ENCODE measurements at places on chromosomes 7 and 10.

DNA sequence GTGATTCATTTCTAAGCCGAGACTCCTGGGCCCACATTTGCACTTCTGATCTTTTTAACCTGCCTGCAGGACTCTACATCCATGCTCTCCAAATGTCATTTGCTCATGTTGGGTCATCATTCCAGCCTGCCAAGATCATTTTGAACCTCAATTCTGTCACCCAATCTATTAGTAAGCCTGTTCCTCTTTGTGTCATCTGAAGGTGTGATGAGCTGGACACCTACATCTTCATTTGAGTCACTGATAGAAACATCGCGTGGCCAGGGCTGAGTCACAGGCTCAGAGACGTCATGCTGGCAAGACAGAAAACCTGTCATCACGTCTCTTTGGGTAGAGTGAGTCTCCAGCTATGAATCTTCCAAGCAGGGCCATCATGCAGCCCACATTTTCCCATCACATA, 65.3 kb upstream of the SLF2 start:
- DNase-seq = no peak

DNA sequence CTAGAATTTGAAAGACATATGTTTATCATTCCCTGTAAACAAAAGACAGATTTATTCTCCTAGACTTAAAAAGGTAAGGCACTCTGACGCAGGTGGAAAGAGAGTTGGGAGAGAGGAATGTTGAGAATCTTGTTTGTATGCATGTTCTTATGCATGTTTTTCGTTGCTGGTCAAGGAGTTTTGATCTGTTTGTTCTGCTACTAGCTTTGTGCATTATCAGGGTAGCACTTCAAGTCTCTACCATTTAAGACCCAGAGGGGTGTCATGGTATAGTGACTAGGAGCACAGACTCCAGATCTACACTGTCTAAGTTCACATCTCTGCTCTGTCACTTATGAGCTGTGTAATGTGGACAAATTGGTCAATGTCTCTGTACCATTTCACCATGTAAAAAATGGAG, 200.2 kb upstream of the FZD1 start:
- no peak for DNase-seq

GRCh38 chr7:85567983-85568382, 381.1 kb upstream of the SEMA3D start:
- DNase-seq = no peak

DNA sequence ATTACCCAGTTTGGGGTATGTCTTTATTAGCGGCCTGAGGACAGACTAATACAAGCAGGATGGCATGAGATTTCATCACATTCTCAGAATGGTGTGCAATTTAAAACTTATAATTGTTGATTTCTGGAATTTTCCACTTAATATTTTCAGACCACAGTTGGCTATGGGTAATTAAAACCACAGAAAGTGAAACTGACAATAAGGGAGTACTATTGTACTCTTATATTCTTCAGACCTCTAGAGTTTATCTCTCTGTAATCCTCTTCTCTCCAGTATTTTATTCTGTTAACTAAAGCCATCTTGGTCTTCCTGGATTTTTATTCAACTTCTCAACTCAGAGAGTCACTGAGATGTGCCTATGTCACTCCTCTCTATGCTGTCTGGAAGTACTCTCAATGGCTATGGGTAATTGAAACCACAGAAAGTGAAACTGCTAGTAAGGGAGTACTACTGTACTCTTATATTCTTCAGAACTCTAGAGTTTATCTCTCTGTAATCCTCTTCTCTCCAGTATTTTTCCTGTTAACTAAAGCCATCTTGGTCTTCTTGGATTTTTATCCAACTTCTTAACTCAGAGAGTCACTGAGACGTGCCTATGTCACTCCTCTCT, 118.3 kb downstream of the PPP1R17 start:
- DNase-seq = no peak

GRCh38 chr10:61280303-61280702, 172.9 kb downstream of the TMEM26 start:
- DNase-seq = no peak

- DNase-seq = peak; percentile 76
Observed at GRCh38 chr10:132575320-132576201, 38.0 kb downstream of the INPP5A start.

GRCh38 chr7:129498021-129498420, 4.3 kb upstream of the SMKR1 start:
- no peak for DNase-seq

DNA sequence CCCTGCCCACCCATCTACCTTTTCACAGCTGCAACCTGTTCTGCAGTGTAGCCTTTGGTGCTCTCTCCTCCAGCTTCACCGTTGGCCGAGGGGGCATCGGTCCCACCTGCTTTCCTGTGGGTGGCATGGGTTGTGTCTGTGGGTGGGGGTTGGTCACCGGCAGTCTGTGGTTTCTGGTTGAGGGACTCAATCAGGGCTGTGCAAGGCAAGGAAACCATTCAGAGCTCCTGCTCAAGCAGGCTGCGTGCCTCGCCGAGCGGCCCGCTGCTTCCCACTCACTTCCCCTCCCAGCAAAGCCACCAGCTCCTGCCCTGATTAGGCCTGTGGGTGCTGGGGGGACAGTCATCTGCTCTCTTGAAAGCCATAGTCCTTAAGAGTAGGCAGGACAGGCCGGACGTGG, 9.8 kb downstream of the DNAJB12 start:
- peak; percentile 29 for DNase-seq

DNA sequence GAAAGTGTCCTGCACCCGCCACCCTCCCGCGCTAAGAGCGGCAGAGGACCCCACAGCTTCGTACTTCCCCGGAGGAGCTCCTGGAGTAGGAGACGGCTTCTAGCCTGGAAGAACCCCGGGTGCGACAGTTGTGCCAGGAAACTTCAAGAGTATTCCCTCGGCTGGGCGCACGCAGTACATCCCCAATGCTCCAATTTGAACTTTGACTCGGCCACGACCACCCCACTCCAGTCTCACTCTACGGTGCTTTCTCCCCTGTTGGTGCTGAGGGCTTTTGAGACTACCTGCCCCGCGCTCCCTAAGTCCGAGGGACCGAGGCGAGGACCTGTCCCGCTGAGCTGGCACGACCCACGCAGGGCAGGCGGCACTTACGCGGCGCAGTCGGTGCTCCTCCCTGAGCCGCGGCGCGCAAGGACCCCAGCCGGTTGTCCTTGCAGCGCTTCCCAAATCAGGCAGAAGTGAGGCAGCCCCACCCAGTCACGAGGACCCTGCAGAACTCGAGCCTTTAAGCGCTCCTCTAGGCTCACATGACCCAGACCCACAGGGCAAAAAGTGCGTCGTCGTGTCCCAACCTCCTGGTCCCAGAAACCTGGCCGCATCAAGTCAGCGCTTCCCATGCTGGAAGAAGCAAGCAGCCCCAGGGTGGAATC, at the start of gene CPVL:
Gene CPVL (minus strand): TSS at position 481 of the 650 bp plus-strand sequence. CDS start 25,476 bp downstream, outside the sequence.
- no peak for DNase-seq

GRCh38 chr10:12993595-12993994, 7.9 kb downstream of the CCDC3 start:
- no peak for DNase-seq

DNA sequence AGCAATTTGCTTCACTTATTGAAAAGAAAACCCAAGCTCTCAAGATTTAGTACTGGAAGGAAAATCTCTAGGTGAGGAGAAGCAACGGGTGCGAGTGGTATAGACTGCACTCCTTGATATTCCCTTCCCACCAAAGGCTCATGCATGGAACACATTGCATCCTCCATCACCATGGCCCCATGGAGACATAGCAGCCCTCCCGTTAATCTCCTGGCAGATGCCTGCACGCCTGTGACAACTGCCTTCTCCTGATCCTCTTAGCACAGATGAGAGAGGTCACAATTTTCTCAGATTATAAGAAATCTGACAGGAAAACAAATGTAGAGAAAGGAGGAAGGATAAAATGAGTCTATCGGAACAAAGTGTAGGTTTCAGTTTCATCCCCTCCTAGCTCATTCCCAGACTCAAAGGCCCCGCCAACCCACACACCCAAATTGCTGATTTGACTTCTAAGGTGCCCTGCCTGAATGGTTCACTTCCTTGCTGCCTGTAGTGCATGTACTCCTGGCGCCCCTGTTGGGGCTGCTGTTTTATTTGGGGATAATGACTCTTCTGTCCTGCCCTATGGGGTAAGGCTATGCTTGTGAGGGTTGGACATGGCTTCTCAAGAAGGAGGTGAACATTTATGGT, 50.0 kb downstream of the PLXNA4 start:
- DNase-seq = no peak

GRCh38 chr7:5667391-5667790, 114.1 kb downstream of the RNF216 start:
- DNase-seq = no peak

- DNase-seq = no peak
Observed at GRCh38 chr7:80347173-80347572, 164.7 kb downstream of the GNAT3 start.

DNA sequence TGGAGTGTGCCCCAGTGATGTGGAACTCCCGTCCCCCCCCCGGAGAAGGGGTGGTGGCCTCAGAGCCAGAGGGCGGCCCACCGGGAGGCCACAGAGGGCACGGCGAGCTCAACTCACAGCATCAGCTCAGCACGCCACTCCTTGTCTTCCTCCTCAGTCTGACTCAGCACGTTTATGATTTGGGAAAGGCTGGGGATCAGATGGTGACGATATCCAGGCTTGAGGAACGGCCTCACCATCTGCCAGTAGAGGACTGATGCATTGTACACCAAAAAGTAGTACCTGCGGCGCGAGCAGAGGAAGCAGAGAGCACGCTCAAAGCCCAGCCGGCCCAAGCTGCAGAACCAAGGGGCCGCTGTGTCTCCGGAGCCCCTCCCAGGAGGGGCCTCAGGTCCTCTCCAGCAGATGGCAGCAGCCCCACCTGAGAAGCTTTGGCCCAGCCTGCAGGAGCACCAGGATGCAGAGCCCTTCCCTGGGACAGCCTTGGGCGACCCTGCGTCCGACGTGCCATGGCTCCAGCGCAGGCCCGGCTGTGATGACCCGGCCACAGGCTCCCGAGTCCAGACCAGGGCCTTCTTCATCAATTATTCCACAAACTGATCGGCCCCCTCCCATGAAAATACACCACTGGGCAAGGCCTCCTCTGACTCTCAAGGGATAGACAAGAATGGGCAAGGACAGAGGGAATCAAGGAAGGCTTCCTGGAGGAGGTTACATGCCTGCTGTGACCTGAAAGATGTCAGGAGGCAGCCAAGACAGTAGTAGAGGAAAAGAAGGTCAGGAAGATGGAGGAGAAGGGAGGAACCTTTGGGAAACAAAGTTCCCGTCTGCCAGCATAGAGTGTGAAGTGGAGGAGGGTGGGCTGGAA, 3.7 kb downstream of the CFAP46 start:
- no peak for DNase-seq

DNA sequence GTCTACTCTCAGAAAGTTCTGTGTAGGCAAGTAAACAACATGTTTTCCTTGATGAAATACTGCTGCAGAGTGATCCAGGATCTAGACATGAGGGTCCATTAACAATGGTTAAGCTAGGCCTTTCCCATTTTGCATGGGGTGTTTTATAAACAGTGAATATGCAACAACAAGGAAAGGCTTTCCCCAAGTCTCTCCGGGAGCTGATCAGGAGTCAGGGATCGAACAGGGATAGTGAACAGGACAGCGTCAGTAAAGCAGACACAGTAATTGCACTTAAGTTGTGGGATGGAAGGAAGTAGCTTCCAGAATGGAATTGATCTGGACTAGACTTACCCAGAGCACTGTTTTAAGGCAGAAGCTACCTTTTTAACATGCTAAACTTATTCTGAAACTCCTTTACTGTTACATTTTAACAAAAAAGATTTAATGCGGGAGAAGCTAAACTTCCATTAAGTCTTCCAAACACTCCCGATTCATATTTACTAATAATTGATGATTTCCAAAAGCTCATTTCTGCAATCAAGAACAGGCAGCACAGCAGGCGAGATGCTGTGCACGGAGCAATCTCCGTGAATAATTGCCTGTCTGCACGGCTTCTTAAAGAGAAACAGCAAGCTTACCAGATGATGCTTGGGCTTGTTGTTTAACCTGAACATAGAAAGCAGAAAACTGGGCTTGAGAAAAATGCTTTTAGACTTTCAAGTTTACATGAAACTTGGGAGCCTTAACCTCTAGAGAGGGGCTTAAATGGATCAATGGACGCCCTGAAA, 50.3 kb upstream of the DOCK1 start:
- no peak for DNase-seq

- DNase-seq = no peak
Observed at GRCh38 chr10:17914169-17915045, 37.3 kb upstream of the SLC39A12 start.

DNA sequence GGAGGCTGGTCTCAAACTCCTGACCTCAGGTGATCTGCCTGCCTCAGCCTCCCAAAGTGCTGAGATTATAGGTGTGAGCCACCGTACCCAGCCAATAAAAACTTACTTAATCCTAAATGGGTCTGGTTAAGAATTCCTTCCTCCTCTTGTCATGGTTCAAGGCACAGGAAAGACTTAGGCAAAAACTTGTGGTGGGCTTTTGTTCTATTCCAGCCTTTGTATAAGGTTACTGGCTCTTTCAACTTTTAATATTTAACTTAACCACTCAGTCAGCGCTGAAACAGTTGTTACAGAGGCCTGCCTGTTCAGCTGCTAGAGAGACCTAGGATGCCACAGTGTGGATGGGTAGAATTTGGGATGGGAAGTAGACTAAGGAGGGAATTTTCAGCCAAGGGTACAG, 28.1 kb upstream of the GARS1 start:
- DNase-seq = no peak

DNA sequence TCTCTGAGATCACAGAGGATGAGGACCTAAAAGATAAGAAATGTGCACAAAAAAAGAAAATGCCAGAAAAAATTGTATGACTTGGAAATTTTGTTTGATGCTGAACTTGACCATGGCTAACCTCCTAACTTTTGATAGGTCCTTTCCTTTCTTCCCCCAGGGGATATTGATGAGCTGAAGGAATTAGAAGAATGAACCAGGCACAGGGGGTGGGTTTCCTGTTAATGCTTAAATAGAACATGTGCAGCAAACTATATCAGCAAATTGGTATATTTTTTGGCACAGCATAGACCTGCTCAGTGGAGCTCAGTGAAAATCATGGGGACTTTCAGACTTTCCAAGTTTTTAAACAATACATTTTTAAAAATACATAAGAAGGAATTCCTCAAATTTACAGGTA, 300.7 kb downstream of the HDAC9 start:
- DNase-seq = no peak

DNA sequence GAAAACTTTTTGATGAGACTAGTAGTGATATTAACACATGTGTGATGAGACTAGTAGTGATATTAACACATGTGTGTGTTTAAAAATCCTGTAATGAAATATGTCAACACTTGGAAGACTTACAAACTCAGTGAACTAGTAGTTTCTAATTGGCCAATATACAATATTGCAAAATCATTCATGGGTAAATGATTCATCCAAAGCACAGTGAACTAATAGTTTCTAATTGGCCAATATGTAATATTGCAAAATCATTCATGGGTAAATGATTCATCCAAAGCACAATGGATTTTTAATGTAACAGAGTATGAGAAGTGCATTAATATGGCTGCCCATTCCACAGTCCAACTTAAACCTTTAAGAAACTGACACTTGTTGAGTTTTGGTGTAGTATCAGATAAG, 77.8 kb downstream of the ATAD1 start:
- no peak for DNase-seq
